ENCODE measurements at places on chromosomes 2 and 18. TPM values are rescaled to one million over a fixed set of nuclear protein-coding genes. Genes with fewer than 3 reads are reported as not detected.

GRCh38 chr2:11397513-11397912 is 53.1 kb upstream of the ROCK2 start:
- no peak for DNase-seq

GRCh38 chr2:73856214-73856613 is 27.5 kb downstream of the STAMBP start:
- DNase-seq, result peak; percentile 16

GREB1 gene
- 11.3 TPM for total RNA-seq

- DNase-seq, result no peak
These were observed 9.5 kb upstream of the DUSP2 start for GRCh38 chr2:96154506-96155380.

DNA sequence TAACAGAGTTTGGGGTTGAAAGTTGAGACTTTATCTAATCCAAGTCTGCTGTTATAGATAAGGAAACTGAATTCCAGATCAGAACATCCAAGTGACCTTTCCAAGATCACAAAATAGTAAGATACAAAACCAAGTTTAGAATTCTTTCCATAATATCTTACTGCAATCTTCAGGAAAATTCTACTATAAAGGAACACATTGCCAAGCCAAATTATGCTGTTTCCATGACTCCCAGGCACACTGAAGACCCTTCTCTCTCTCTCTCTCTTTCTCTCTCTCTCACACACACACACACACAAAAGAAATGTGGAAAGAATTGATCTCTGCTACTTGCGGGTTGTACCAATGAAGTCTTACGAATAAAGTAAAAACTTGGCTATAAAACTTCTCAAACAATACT is 398.4 kb downstream of the METTL4 start:
- DNase-seq, result no peak

- no peak for DNase-seq
These were observed 63.2 kb upstream of the COPS8 start for GRCh38 chr2:237022533-237022932.

SLC40A1 gene
- 5.6 TPM for total RNA-seq

DNA sequence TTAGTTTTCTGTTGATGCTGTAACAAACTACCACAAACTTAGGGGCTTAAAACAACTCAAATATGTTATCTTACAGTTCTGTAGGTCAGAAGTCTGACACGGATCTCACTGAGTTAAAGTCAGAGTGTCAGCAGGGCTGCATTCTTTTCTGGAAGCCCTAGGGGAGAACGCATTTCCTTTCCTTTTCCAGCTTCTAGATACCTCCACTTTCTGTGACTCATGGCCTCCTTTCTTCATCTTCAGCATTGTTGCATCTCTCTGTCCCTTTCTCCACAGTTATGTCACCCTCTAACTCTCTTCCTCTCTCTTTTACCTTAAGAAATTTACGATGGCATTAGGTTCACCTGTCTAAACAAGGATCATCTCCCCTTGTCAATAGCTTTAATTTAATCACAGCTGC is 13.3 kb upstream of the PPP4R1 start:
- no peak for DNase-seq

HNMT gene
- total RNA-seq, result 1.6 TPM

CCDC85A gene
- total RNA-seq, result 0.74 TPM

DNA sequence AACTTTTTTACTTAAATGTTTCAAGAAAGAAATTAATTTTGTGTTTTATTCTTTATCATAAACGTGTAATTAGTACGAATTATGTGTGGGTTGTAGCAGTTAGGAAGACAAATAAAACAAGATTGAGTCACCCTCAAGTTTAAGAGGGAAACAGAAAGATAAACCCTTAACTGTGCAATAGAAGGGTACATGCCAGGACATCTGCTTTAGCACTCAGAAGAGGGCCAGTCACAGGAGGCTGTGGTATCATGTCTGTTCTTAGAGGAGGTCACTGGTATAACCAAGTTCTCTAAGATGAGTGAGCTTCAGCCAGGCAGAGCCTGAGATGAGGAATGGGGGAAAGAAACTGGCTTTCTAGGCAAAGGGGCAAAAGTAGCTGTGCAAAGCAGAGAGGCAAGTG is 42.4 kb upstream of the GRHL1 start:
- no peak for DNase-seq

DNA sequence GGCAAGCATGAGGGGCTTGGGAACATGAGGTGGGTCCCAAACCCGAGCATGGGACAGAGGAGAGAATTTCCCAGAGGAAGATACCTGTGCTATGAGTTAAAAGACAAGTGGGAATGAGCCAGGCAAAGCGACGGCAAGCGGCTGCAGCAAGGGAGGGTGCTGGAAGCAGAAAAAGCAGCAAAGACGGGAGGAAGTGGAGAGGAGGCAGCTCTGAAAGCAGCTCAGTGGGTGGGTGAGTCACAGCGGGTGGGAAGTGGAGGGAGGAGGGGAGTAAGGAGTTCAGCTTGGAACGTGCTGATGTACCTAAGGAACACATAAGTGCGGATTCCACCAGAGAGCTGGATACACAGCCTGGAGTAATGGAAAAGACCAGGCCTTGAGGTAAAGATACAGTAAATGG is 41.4 kb downstream of the THUMPD2 start:
- DNase-seq, result peak; percentile 91

ITPRIPL1 gene
- total RNA-seq, result 2.4 TPM

DNA sequence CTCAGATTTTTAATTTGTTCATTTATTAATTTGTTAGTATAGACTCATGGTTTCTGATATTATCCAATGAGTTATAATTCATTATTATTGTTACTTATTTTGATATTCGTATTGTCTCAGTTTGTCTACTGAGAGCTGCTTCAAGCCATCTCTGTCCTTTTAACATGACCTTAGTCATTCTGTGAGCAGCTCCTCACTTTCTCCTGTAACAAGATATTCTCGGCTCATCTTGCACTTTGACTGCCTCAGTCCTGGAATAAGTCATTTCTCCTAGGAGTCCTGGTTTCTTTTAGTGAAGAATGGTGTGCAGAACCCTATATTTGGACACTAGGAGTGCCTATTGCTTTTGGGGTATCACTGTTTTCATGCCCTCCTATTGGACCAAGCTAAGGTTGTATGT is 13.2 kb downstream of the ASB1 start:
- DNase-seq, result no peak

- no peak for DNase-seq
These were observed 19.1 kb upstream of the GPR55 start for GRCh38 chr2:230944123-230944653.

GRCh38 chr18:79508565-79509535 is 113.1 kb downstream of the NFATC1 start:
- no peak for DNase-seq

DNA sequence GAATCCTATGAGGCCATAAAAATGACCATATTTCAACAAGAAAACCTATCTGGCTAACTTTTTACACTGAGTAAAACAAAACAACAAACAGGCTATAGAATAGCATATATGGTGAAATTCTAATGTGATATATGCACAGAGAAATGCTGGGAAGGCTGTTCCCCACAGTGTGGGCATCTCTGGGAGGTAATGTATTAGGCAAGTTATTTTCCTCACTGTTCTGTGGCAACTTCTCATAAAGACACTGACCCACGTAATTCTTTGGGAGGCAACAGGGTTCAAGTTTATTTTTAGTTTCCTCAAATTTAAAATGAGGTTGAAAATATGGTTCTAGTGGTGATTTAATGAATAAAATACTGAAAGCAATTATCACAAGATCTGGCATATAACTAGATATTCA is 46.7 kb downstream of the RNU4ATAC start:
- DNase-seq, result no peak

GRCh38 chr2:135985018-135985825 is at the start of gene DARS1:
Gene DARS1 (minus strand): TSS chr2:135985626. CDS start chr2:135985468, 158 bp downstream.
- peak; percentile 91 for DNase-seq

DNA sequence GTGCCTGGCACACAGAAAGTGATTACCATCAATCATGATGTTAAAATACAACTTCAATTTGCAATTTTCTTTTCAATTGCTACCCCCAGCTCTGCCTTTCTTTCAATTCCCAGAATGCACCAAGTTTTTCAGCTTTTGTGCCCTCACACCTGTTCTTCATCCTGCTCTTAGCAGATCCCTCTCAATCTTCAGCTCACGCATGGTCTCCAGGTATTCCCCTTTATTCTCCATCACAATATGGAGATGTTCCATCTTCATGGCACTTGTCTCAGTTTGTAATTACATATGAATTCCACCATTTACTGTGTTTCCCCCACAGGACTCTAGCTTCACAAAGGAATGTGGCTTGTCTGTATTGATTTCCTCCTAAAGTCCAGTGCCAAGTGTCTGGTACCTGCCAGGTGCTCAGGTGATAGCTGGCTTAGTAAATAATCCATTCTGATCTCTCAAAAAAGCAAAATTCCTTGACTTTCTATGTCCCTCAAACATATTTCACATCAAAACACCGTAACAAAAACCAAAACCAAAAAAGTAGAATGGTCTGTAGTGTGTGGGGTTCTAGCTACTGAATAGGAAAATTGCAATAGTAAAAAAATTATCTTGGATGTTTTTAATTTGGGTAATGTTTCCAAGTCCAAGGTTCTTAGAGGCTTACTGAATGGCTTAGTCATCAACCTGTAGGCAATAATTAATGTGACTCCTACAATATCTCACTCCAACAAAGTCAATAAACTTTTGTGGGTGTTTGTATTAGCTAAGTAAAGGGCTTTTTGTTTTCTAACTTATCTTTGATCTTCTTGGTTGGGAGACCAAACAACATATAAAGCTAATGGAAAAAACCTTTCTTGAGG is 2.9 kb upstream of the INSIG2 start:
- DNase-seq, result no peak

- no peak for DNase-seq
These were observed 128.3 kb downstream of the CDH2 start for GRCh38 chr18:28048612-28049011.

GRCh38 chr2:132438691-132439090 is 22.1 kb downstream of the GPR39 start:
- peak; percentile 96 for DNase-seq

GRCh38 chr18:65235966-65236624 is 514.7 kb upstream of the CDH7 start:
- DNase-seq, result no peak

- no peak for DNase-seq
These were observed 52.8 kb downstream of the MARCO start for GRCh38 chr2:118994778-118995177.

Data from Daoy (cell line).